ENCODE measurements at places on chromosomes 7 and 10. TPM values are rescaled to one million over a fixed set of nuclear protein-coding genes. Genes with fewer than 3 reads are reported as not detected.

Gene JAKMIP3
- polyA plus RNA-seq: 0.23 TPM

Gene GIMAP2
- polyA plus RNA-seq: 19.1 TPM

Gene TUBAL3
- polyA plus RNA-seq: 0.09 TPM

Gene ACTL6B
- polyA plus RNA-seq: 0.40 TPM

Gene VWA2
- polyA plus RNA-seq: 23.0 TPM

Gene KCND2
- polyA plus RNA-seq: 1.3 TPM

Gene SPDYE8
- polyA plus RNA-seq: 0.37 TPM

Gene TET1
- polyA plus RNA-seq: 15.0 TPM

Gene CACNB2
- 13.9 TPM for polyA plus RNA-seq

GRCh38 chr7:26993816-26994810 is 101.7 kb downstream of the HOXA1 start:
- DNase-seq: no peak

DNA sequence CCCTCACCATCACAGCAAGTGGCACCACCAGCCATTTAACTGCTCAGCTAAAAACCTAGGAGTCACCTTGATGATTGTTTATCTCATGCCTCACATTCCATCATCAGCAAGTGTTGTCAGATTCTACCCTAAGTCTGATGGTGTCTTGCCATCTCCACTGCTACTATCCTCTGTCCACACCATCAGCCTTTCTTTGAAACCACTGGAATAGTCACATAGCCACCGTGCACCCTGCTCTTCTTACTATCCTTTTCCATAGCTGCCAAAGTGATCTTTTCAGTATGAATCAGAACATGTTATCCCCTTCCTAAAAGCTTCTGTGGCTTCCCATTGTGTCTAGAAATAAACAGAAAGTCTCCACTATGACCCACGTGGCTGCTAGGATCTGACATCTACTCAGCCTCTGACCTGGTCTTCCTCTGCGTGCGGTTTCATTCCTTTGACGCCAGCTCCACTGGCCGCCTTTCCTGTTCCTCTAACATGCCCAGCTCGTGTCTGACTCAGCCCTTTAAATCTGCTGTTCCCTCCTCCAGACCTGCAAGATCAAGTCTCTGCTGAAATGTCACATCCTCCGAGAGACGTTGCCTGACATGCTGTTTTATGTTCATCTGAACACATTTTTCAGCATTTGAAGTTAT is 16.5 kb upstream of the CHN2 start:
- no peak for DNase-seq

DNA sequence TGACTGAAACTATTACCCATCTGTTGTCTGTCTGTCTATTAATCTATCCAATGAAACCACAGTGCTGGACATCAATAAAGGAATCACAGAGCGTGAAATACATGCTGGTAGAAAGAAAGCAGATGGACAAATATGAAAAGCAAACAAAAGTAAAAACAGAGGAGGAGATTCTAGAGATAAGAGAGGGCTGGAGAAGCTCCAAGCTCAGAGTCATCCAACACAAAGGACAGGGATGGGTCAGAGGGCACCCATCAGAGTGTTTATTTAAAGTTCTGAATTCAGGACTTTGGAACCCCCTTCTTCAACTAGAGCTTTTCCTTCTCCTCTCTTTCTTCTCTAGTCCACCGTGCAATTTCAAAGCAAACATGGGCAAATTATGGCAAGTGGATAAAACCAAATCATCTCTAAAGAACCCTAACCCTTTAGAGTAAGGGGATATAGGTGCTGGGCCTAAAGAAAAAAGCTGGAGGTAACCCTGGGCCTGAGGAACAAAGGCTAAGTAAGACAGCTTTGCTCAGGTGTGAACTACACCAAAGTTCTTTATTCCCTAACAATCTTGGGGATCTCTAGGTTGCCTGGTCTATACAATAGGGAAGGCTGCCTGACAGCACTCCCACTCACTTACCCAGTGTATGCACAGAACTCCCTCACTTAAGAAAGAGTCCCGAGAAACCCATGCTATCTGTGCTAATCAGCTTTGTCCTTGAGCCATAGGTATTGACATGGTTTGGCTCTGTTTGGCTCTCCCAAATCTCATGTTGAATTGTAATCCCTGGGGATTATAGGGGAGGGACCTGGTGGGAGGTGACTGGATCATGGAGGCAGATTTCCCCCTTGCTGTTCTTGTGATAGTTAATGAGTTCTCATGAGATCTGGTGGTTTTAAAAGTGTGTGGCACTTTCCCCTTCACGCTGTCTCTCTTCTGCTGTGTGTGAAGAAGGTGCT is 97.0 kb downstream of the BAMBI start:
- no peak for DNase-seq

DNA sequence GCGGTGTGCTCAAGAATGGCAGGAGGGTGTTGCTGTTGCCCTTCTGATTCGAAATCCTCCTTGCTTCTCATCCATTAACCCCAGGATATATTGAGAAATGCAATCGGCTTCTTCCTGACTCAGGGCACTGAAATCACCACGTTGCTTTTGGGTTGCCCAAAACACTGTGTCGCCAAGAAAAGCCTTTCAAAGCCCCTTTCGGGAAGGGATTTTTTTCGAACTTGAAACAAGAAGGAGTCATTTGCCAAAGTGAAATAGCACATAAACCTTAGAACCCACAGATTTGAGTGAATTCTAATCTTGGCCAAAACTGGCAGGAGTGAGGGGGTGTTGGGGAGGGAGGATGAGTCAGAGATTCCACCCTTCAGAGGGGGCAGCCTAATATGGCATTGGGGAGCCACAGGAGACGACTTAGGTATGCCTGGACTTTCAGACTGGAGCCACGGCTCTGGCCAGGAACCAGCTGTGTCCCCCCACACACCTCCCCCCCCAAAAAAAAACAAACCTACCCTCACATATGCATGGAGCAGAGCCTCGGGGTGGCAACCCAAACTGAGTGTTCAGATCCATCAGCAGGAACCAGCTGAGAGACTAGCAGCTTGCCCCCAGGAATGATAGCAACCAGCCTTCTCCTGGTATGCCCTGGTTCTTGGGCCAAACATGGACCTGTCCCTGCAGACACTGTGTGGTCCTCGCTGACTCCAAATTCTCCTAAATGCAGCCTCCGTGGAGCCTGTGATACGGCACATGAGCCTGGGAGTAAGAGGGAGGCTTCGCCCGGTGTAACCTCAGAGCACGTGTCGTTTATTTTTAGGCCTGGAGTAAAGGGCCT is 138.4 kb downstream of the FGFR2 start:
- DNase-seq: no peak

GRCh38 chr7:23183279-23184012 is 1.6 kb downstream of the NUP42 start:
- no peak for DNase-seq

- no peak for DNase-seq
Measured at GRCh38 chr10:101867931-101868330, 24.3 kb upstream of the KCNIP2 start.

DNA sequence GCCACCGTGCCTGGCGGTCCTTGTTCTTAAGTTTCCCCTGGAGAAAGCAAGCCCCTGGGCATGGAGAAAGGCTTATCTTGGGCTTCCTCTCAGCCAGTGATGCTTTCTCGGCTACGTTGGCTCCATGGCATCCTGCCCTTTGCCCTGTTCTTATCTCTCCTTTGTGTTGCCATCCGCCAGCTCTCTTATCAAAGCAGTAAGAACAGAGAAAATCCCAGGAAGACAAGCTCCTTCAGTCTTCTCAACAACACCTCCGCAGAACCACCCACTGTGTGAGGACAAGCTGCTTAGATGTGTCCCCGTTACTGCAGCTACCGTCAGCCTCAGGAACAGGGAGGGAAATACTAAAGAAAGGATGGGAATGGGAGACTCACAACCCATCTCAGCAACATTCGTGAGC is 3.3 kb downstream of the PLEKHS1 start:
- no peak for DNase-seq

- DNase-seq: no peak
Measured at GRCh38 chr7:75596727-75597614, 104.9 kb downstream of the SPDYE5 start.

DNA sequence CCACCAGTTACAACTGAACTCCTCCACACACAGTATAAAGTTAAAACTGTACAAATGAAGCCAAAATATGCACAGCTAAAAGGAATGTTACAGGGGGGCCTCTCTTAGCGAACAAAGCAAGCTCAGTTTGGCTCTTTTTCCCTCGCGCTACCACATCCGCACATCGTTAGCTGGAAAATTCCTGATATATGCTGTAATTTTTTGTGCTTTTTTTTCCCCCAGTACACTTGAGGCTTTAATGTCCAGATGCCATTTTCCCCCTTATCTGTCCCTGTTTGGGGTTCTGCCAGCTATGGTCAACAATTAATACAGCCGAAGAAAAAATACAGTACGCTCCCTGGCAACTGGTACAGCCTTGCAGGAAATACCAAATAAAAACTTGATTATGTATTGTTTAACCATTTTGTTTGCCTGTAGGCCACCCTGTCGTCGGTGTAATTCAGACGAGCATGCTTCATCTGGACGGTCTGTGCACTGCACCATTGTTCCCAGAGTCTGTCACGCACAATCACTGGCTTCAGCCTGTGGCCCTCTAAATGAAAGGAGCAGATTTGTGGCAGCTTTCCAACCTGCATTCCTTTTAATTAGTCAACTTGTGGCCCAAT is 108.1 kb upstream of the FAM133B start:
- DNase-seq: peak; percentile 90

GRCh38 chr10:132690401-132690800 is 95.5 kb downstream of the NKX6-2 start:
- no peak for DNase-seq

DNA sequence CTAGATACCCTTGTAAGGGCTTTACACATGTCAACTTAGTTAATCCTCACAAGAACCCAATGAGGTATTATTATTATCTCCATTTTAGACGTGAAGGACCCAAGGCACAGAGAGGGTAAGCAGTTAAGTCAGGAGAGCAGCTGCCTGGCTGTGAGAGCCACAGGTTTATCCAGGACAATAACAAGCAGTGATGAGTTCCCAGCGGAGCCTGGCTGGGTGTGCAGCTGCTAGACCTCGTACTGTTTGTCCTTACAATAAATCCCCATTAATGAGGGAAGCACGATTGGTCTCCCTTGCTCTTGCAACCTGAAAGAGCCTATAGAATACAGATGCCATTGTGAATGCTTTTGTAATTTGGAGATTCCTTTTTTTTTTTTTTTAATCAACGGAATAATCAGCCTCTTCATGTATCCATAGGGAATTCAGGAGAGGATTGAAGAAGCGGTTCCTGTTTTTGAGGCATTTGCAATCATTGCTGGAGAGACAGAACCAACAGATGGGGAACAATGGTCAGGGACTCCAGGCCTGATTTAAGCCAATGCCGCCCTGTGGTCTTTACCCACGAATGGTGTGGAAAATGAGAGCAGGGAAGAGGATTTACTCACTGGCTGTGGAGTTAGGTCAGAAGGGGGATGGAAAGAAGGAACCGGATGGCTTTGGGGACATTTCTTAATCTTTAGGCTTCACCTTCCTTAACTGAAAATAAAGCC is 12.3 kb upstream of the ASB4 start:
- DNase-seq: no peak

- no peak for DNase-seq
Measured at GRCh38 chr7:11177793-11178192, 204.1 kb downstream of the PHF14 start.

DNA sequence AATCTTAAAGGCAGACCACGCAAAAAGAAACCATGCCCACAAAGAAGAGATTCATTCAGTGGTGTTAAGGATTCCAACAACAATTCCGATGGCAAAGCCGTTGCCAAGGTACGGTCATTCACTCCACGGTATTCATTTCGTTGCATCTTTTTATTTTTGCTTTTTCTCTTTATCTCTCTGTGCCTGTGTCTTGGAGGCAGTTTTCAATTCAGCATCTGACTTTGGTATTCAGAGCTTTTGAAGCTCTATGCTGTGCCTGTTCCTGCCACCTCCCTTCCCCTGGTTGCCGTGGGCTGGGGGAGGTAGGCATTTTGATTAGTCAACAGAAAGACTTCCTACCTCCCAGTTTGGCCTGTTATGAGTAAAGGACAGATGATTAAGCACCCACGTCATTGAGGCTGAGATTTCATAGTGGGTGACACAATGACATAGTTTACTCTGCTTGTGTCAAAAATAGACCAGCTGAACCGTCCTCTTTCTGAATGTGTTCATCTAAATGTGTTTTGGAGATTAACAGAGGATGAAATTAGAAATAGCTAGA is 149.5 kb downstream of the ARID5B start:
- no peak for DNase-seq

DNA sequence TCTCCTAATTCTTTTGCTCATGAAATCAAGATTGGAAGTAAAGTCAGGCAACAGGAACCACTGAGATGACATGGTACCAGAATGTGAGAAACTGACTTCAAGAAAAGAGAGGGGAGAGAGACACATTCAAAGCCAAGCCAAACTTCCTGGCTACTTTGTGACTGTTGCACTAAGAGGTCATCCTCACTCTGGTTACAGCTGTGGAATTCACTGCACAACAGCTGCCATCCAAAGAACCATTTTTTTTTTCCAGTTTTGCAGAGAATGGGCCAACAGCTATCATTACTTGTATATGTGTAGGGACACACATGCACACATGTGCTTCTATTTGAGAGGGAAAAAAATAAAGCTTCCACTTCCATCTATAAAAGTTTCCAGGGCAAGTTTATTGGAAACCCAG is 203.5 kb downstream of the GLI3 start:
- no peak for DNase-seq

DNA sequence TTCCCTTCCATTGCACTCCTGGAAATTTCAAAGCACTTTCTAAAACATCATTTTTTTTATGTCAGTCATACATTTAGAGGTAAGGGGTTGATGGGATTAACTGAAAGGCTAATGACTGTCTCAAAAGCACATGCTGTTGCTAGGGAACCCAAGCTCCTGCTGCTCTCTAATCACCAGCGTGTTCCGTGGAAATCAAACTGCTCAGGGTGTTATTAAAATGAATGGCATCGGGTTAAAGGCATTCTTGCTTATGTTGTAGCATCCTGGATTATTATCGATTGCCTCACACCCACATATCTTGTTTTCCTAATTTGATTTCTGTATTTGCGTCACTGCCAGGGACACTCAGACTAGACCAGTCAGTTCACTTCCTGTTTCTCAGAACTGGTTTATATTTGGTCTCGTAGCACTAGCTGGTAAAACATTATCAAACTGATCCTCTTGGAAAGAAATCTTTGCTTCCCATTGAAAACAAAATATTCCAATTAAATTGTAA is 216.5 kb upstream of the MKLN1 start:
- DNase-seq: peak; percentile 7

GRCh38 chr10:7225133-7225532 is 185.7 kb downstream of the SFMBT2 start:
- DNase-seq: no peak

DNA sequence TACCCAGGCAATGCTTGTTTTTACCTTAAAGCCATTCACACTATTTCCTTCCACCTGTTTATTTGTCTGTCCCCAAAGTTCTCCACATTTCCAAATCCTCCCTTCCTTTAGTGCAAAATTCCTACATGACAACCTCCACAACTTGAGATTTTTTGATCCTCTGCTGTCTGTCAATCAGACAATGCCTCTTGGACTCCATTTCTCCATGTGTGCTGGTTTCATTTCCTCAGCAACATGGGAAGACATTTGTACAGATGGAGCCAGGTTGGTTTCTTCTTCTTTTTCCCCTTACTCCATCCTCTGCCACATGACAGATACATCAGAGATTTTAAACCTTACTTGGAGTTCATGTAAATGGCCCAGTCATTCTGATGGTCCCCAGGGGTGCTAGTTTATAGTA is 19.1 kb upstream of the GIMAP2 start:
- no peak for DNase-seq
